ENCODE measurements at places on chromosomes 16 and 17.

DNA sequence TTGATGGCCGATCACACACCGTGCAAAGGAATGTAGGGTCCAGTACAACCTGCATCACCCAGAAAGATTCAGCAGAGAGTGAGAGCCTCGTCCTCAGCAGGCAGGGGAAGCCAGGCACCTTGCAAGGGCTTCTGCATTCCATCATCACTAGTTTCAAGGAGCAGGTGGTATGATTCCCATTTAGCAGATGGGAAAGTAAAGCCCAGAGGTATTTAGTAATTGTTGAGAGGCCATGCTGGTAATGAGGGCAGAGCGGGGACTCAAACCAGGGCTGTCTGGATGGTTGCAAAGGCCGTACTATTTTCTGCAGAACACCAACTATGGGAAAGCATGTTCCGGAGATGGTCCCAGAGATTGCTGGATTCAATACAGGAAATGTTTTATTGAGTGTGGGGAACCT is 65.8 kb upstream of the MRTFB start:
- DNase-seq: no peak

GRCh38 chr17:31832746-31833145 is 26.3 kb downstream of the COPRS start:
- no peak for DNase-seq

DNA sequence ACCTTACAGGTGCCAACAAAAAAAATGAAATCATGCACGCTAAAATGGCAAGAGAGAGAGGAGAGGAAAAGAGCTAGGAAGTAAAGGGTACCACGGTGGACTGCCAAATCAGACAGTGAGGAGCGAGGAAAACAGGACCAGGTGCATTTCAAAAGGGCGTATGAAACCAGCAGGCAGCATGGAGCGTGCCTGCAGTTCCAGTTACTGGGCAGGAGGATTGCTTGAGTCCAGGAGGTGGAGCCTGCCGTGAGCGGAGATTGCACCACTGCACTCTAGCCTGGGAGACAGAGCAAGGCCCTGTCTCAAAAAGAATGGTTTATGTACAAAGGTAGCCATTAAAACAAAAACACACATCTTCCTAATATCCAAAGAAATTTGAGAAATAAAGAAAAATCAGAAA is 16.4 kb downstream of the USP36 start:
- no peak for DNase-seq

DNA sequence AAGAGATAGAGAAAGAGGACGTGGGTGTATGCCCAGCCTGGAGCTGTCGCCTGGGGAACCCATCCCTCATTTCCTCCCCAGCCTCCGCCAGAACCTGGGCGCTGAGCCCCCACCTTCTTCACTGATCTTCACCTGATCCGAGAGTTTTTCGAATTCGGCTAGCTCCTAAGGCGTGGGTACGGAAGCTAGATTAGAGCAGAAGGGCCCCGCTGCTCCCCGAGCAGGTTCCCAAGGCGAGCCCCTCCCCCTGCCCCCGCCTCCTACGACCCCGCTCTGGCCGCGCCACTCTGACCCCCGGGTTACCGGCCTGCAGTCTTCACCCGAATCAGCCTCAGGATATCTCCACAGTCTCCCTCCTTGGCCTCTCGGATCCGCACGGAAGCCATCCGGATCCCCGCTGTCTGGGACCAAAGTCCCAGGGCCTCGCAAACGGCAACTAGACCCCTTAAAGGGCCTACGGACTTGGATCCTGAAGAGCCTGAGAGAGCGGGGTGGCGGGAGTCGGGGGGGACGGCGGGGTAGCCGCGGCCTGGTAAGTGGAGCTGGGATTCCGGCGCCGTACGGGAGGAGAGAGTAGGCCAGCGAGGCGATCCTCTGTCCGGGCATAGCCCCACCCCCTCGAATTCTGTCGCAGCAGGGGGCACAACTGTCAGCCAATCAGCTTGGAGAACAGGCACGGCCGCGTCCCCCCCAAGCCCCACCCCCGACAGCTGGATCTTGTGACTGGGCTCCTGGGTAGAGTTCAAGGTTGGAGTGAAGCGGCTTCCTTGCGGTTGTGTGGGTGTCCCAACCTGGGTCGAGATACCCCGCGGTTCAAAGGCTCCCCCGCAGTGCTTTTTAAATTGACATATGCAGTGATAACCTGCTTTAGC is at the start of gene SAT2:
TSS of gene SAT2 (minus strand) at position 572 of the 872 bp plus-strand sequence. CDS start at position 386, 186 bp downstream.
- peak; percentile 99 for DNase-seq

DNA sequence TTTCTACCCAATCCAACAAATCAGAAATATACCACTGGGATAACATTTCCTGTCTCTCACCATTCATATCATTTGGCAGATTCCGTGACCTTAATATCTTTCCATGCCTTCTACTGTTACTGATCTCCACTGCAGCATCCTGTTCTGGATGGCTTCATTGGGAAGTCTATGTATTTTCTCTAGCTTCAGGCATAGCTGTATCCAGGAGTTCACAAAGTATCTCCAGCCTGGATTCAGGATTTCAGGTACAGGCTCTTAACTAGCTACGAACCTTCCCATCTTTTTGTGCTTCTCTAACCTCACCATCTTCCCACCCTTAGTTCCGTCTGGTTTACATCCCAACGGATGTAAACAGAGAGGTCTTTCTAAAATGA is 15.2 kb upstream of the USP10 start:
- no peak for DNase-seq

- DNase-seq: no peak
Observed at GRCh38 chr17:15446036-15446435, 21.4 kb downstream of the CDRT4 start.

GRCh38 chr17:44997733-44998520 is 29.8 kb upstream of the C1QL1 start:
- peak; percentile 48 for DNase-seq

DNA sequence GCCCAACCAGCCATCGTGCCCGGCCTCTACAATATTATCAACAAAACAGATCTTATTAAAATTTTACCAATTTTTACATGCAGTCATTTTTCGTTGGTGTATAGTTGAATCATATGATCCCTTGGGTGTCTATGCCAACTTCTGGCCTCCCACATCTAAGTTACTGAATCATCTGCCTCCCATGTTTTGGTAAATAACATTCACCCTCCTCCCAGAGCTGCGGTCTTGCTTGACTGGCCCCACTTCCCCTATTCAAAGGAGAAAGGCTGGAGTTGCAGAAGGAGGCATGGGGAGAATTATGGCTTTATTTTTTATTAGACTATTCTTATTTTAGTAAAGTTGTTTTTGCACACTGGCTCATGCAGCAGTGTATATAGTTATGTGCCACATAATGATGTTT is 18.5 kb upstream of the CCL23 start:
- no peak for DNase-seq

DNA sequence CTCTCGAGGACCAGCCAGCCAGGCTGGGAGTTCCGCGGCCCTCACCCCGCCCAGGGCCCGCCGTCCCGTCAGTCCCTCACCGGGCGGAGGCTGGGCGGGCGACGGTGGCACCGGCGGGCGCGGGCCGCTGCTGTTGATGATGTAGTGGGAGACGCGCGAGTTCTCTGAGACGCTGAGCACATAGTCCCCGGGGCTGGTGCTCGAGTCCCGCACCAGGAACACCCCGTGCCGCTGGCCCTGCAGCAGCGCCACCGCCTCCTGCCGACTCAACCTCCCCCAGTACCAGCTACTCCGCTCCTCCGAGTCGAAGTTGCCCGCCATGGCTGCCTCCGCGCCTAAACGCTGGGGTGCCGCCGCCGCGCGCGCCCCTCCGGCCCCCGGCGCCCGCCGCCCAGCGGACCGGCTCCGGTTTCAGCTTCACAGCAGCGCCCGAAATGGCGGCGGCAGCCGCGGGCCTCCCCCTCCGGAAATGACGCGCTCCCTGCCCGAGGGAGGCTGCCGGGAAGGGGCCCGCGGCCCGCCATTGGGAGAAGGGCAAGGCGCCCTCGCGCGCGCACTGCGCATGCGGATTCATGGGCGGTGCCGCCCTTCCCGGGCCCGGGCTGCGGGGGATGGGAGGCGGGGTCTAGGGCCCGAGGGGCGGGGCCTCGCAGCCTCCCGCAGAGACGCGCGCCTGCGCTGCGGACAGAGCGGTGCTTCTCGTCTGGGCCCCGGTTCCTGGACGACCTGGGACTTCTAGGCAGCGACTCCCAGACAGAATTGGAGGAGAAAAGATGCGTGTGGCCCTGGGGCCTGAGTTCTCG is at the start of gene CRK:
TSS of gene CRK (minus strand) at position 436 of the 803 bp plus-strand sequence. CDS start at position 321, 115 bp downstream.
- peak; percentile 100 for DNase-seq

GRCh38 chr17:69314246-69315065 is 12.5 kb downstream of the ABCA5 start:
- peak; percentile 49 for DNase-seq

- DNase-seq: no peak
Observed at GRCh38 chr16:81599034-81599744, 154.6 kb downstream of the CMIP start.

DNA sequence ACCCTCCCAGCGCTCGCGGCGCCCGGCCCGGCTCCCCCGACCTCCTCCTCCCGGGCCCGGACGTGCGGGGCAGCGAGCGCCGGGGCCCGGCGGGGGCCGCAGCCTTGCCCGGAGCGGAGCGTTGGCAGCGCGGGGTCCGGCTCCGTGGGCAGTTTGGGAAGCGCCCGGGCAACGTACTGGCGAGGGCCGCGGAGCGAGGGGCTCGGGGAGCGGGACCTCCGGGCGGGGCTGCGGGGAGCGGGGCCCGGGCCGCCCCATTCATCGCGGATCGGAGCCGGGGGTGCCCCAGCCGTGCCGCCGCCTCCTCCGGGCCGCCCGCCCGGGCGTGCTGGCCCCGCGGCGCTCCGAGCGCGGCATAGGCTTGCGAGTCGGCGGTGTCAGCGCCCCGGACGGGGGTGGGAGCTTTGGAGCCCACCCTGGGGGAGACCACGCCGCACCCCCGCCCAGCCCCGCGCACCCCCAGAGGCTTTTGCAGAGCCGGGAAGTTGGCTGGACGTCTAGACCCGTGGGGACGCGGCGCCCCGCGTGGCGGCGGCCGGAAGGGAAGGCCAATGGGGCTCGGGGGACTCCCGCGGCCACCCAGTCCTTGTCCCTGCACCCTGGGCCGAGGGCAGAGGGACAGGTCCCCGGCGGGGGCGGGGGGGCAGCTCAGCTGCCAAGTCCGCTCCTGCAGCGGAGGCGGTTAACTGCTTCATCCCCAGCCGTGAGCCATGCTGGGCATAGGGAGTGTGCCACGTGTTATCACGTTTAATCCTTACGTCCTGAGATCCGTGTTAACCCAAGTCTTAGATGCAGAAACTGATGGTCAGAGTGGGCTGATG is 852 bp downstream of the ZNF469 start:
- peak; percentile 70 for DNase-seq

Data from ecto neural progenitor cell (in vitro differentiated cells).